CD14-positive monocyte (primary cell): ENCODE measurements at places on chromosomes 6 and 20. TPM values are rescaled to one million over a fixed set of nuclear protein-coding genes. Genes with fewer than 3 reads are reported as not detected.

GRCh38 chr20:53654932-53655624 lies 61.4 kb upstream of the ZNF217 start:
- DNase-seq, result peak; percentile 91

DNA sequence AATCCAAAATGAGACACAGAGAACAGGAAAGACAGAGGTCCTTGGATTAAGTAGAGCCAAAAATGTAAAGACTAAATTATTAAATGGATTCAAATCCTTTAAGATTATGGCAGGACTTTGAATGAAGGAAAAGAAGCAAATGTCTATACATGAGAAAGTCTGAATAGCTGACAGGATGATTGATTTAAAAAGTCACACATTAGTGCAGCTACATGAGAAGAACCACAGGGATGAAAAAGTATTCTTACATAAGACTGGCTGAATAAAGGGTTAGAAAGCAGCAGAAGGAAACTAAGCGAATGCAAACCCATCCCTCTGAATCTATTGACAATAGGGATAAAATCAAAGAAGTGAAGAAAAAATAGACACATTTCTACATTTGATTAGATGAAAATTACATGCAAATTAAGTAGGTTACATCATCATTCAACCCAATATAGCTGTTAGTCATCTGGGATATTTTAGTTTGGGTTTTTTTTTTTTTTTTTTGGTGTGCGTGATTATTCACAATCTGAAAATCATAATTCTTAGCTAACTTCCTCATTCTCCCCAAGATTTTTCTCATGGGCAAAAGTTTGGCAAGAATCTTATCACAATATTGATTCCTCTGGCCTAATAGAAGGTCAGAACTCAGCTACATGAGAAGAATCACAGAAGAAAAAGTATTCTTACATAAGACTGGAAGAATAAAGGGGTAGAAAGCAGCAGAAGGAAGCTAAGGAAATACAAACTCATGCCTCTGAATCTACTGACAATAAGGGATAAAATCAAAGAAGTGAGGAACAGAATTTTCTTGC lies 845.4 kb downstream of the HACE1 start:
- DNase-seq, result no peak

GRCh38 chr6:163651426-163651825 lies 236.9 kb downstream of the QKI start:
- DNase-seq, result no peak

GRCh38 chr6:106334646-106335448 lies 9.3 kb upstream of the ATG5 start:
- DNase-seq, result peak; percentile 50

GGTLC1 gene
- not detected for polyA plus RNA-seq

GRCh38 chr20:7980332-7981046 lies 39.1 kb downstream of the TMX4 start:
- DNase-seq, result no peak

GRCh38 chr6:155786528-155786927 lies 330.9 kb upstream of the NOX3 start:
- DNase-seq, result no peak

DNA sequence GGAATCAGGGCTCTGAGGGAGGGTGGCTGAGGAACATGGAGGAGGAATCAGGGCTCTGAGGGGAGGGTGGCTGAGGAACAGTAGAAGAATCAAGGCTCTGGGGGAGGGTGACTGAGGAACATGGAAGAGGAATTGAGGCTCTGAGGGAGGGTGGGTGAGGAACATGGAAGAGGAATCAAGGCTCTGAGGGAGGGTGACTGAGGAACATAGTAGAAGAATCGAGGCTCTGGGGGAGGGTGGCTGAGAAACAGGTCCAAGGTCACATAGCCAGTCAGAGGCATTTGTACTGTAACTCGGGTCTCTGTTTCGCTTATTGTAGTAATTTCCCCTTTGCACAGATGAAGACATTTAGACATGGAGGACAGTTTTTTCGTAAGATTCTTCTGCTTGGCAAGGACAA lies 164.8 kb downstream of the SOBP start:
- DNase-seq, result peak; percentile 2

DNA sequence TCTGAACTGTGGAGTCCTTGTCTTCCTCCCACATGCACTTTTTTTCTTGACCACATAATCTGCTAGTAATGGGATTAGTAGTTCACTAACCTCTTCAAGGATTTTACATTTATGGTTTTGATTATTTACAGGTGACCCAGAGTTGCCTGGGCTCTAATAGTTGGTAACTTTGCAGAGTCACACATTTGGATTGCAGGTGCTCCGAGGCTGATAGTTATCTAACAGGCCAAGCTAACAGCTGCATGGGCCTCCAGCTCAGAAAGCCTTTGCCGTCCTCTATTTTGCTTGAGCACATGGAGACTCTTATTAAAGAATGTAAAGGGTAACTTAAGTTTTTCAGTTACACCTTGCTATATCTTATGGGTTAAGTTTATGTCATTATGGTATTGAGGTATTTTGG lies 95.4 kb downstream of the ANKS1A start:
- DNase-seq, result no peak

GRCh38 chr6:168052291-168052891 lies 26.6 kb downstream of the FRMD1 start:
- DNase-seq, result no peak

DNA sequence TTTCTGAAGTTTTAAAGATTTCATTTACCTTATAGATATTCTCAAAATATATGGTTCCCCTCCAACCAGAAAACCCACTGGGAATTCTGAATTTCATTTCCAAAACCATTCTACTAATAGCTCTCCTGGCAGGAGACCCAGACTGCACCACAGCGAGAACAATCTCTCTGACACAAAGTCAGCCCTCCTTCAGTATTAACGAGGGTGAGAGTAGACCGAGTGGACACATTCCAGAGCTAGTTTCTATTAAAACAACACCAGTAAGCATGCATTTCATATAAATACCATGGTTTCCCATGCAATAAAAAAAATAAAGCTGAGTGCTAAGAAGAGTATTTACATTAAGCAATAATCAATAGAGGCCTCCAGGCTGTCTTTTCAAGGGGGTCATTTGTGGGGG lies 899.6 kb upstream of the SLC35B3 start:
- no peak for DNase-seq

SRSF3 gene
- polyA plus RNA-seq, result 341 TPM

ZBTB2 gene
- 5.7 and 14.0 TPM in 2 replicates for polyA plus RNA-seq

GRCh38 chr6:98560841-98561240 lies 273.5 kb upstream of the POU3F2 start:
- DNase-seq, result no peak

DNA sequence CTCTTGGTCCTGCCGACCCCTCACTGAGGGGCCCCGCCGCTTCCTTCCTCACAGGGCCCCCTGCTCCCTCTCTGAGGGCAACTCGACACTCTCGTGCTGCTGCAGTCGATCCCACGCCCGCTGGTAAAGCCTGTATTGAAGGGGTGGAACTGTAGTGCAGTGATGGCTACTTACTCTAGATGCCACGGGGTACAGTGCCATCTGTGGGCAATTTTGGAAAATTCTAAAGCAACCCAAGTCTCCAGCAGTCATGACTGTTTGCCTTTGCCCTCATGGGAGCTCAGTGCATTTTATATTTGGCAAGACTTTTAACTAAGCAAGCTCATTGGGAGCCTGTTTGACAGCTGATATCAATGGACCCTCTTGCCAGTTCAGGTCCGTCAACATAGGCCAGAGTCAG lies 6.5 kb upstream of the C6orf136 start:
- DNase-seq, result no peak

DNA sequence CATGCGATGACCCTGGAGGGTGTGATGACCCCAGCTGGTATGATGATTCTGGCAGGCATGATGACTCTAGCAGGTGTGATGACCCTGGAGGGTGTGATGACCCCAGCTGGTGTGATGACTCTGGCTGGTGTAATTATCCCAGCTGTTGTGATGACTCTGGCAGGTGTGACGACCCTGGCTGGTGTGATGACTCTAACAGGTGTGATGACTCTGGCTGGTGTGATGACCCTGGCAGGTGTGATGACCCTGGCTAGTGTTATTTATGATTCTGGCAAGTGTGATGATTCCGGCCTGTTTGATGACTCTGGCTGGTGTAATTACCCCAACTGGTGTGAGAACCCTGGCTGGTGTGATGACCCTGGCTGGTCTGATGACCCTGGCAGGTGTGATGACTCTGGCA lies 427.2 kb downstream of the QKI start:
- no peak for DNase-seq

DNA sequence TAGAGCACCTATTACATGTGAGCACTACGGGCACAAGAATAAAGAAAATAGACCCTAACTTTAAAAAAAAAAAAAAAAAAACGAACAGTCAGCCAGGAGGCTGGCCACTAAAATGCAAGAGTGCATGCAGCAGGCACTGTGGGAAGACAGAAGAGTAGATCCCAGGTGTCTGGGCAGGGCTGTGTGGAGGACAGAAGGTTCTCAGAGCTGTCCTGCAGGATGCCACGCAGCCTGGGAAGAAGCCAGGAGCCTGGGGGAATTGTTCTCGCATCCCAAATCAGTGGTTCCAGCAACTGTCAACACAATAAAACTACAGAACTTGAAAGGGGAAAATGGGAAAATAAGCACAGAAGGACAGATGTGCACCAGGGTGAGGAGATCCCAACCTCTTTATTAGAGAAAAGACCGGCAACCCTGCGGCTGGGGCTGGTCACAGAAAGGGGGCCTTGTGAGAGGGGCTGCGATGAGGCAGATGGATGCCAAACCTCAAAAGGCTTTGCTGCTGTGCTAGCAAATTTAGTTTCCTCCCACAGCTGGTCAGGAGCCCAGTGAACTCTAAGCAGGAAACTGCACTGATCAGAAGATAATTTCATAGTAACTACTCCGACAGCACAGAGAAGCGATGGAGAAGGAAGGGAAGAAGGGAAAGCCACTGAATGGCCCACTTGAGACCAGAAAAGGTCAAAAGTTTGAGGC lies 30.9 kb downstream of the MAP3K5 start:
- DNase-seq, result no peak

GRCh38 chr20:4973330-4974097 lies 27.8 kb downstream of the SLC23A2 start:
- DNase-seq, result peak; percentile 78

GRCh38 chr20:60869625-60870024 lies 382.4 kb upstream of the CDH4 start:
- DNase-seq, result no peak

VEGFA gene
- 32.0 TPM for polyA plus RNA-seq

HLA-DRB5 gene
- 168 and 292 TPM in 2 replicates for polyA plus RNA-seq
